ENCODE measurements at places on chromosomes 12 and 14. TPM values are rescaled to one million over a fixed set of nuclear protein-coding genes. Genes with fewer than 3 reads are reported as not detected.

Gene CLEC2B
- 10.5 TPM for total RNA-seq

Gene TGM1
- total RNA-seq = 5.7 TPM

Gene APOF
- total RNA-seq = not detected

DNA sequence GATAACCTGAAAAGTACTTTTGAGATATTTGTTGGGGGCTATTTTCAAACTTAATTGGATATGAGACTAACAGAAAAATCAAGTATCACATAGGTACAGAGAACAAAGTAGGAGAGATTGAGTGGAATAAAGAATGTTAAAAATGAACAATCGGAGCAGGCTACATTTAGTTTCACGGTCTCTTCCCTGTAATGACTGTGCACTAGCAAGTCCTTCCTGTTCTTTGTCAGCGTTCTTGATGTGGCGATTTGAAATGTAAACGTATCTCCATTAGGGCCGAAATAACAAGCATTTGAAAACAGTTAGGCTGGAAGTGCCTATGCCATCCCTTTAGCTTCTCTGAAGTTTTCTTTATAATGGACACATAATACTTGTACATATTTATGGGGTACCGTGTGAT is 31.0 kb downstream of the SLC25A29 start:
- H3K27me3 ChIP-seq = no peaks in the 10 kb centered on the region
- H3K4me1 ChIP-seq = no peaks in the 10 kb centered on the region
- H3K36me3 ChIP-seq = no peaks in the 10 kb centered on the region
- no peak overlapping the region for H3K4me3 ChIP-seq
- DNase-seq = no peak

- no peak overlapping the region for H3K27ac ChIP-seq
- no peaks in the 10 kb centered on the region for H3K36me3 ChIP-seq
- no peaks in the 10 kb centered on the region for H3K4me1 ChIP-seq
- no peak overlapping the region for H3K4me3 ChIP-seq
- DNase-seq = no peak
These were observed 68.2 kb downstream of the DRAM1 start for GRCh38 chr12:101945369-101946232.

DNA sequence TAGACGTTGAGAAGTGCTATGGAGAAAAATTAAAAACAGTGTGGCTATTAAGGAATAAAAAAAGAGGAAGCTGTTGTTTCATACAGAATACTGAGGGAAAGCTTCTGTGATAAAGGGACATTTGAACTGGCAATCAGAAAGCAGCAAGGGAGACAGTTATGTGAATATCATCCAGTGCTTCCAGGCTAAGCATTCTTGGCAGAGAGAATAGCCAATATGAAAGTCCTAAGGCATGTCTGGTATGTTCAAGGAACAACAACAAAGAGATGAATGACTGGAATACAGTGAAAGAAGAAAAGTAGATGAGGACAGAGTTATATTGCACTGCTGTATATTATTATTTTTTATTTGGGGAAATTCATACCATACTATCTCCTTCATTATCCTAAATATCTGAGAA is 23.9 kb downstream of the SCAF11 start:
- no peaks in the 10 kb centered on the region for H3K27me3 ChIP-seq
- no peaks in the 10 kb centered on the region for H3K36me3 ChIP-seq
- peaks cover 2% of the 10 kb centered on the region for H3K4me1 ChIP-seq
- H3K4me3 ChIP-seq = no peak overlapping the region
- DNase-seq = no peak

DNA sequence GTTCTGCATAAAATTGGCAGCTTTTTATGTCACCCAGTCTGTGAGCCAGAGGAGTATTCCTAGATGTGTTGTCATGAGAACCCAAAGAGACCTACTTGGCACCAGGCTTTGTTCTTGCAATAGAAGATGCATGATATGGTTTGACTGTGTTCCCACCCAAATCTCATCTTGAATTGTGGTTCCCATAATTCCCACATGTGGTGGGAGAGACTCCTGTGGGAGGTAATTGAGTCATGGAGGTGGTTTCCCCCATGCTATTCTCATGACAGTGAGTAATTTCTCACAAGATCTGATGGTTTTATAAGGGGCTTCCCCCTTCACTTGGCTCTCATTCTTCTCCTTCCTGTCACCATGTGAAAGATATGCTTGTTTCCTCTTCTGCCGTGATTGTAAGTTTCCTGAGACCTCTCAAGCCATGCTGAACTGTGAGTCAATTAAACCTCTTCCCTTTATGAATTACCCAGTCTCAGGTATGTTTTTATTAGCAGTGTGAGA is 572.0 kb upstream of the ATP2B1 start:
- no peak for DNase-seq
- no peak overlapping the region for H3K4me3 ChIP-seq
- no peak overlapping the region for H3K27ac ChIP-seq
- no peaks in the 10 kb centered on the region for H3K27me3 ChIP-seq
- no peaks in the 10 kb centered on the region for H3K4me1 ChIP-seq
- H3K36me3 ChIP-seq = no peaks in the 10 kb centered on the region

Measured in aorta (tissue), 5 donors.